ENCODE measurements at places on chromosomes 2 and 18.
A peak's percentile ranks its signal among the peaks of the same experiment; 100 is the strongest.

DNA sequence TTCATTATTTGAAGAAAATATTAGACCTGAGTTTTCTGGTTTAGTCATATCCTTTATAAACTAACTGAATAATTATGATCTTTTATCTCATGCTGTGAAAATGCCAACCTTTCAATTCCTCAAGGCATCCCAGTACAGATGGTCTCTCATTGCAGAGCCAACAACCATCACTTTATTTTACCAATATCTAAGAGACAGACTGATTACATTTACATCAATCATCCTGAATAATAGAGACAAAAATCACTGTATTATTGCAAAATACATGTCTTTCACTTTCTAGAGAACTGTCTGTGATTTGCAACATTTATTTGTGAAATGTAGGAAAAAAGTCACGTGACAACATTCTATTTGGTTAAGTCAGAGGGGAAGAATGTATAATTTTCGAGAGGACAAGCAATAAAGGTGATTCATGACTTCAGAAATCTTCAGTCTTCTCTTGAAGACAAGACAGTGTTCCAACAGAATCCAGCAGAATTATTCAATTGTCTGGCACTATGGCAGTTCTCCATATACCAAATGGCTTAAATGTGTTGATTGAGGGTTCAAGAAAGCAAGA, 503.6 kb upstream of the SYT4 start:
- DNase-seq: no peak

- DNase-seq: no peak
These were observed 31.1 kb downstream of the EPAS1 start for GRCh38 chr2:46328291-46328690.

GRCh38 chr2:28577791-28578680, 82.2 kb downstream of the PLB1 start:
- DNase-seq: no peak

DNA sequence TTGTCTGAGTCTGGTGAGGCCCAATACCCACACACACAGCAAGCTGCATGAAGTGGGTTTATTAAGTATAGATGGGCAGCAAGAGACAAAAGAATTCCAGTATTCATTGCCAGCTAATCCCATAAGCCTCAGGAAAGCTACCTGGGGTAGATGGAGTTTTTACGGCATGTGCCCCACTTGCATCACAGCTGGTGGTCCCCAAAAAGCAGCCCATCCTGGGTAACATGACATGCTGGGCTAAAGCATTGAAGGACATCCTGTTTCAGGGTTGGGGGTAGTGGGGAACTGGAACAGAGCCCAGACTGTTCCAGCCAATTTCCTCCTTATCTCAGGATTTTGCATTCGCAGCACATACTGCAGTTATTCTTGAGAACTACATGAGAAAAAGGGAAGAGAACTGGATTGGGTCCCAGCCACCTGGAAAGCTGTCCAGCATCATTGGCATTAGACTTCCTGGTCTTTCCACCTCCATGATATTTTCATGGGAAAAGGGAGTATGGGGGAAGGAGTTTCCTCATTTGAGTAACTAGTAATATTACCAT, 240.1 kb upstream of the MMADHC start:
- no peak for DNase-seq

DNA sequence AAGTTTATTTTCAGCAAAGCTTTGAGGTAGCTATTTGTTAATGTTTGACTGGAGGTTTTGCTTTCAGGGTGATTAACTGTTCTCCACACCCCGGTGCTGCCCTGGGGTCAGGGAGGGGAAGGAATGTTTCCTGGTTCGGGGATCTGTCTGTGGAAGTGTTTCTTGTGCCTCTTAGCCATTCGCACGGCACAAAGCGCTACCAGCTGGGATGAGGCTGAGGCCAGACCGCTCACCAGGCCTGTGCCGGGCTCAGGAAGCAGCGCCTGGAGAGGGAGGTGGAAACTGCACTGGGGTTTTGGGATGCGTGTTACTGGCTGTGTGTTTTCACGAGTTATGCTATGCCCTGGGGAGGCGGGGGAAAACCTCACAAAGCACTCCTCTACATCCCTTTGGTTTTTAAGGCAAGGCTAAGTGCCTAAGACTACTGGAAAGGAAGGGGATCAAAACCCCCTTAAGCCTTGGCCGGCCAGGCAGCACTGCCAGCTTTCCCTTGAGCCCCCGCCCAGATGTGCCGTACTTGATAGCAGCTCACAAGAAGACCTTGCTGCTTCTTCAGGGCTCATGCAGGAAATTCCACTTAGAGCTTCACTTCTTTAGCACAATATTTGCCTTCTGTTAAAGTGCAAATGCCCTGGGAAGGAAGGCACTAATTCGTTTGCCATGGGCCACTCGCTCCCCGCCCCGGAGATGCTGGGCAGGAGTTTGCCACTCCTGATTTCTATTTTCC, 65.7 kb upstream of the CNGA3 start:
- no peak for DNase-seq

DNA sequence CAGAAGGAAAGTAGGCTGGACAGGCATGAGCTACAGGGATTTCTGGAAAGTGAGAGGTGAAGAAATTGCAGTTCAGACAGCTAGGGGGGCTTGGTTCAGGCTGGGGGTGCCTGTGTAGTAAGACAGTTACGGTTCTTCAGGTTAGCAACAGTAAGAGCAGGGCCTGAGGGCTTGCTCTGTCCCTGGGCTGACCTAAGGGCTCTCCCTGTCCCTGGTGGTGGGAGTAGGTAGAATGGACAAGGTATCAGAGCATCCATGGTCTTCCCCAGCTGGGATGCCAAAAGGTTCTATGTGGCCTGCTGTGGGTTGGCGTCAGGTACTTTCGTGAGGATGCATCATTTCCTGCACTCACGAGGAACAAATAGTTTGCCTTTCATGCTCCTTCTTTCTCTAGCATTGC, 34.6 kb upstream of the TACR1 start:
- no peak for DNase-seq

DNA sequence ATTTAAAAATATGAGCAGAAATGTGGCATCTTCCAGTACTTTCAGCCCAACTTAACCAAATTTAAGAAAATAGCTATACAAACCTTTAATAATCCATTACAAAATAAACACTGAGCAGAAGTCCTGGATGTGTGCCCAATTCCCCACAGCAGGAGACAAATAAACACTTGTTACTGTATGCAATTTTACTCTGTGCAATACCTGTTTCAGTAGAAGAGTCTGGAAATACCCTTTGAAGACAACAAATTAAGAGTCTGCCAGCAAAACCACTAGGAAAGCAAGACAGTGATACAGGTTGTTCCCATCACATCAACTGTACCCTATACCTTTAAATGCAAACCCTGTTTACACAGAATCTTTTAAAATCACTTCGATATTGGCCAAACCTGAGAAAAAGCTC, 41.4 kb upstream of the RNU4ATAC start:
- no peak for DNase-seq

DNA sequence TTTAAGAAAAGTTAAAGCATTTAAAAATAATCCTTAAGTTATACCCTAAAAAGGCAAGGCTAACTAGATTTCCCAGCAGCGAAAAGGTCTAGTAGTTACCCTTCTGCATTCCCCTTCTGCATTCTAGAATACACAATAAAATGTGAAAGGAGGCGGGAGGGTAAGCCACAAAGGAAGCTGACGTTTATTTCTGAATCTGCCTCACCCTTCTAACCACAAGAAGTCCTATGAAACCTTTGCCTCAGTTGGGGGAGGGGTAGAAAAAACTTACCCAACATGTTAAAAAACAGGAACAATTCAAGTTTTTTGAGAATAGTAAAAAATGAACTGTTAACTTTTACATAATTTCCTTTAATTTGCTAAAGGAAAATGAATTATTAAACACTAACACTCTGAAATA, 11.3 kb downstream of the STK17B start:
- DNase-seq: peak; percentile 38

DNA sequence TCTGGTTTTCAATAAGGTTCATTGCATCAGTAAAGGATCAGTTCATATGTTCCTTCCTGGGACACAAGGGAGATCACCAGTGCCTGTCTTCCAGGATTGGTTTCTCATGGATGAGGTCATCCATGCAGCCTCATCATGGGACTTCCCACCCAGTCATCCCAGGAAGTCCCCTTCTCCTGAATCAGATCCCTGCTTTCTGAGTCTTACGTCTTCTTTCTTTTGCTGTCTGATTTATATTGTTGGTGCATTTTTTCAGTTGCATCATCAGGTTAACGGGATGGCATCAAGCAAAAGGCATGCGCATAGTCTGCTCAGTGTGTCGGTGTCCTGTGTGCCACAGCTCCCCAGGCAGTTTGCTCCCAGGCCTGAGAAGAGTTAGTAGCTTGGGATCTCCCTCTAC, 105.9 kb downstream of the SOX11 start:
- DNase-seq: no peak

GRCh38 chr2:75162897-75163296, 36.4 kb downstream of the TACR1 start:
- no peak for DNase-seq

- DNase-seq: no peak
These were observed 13.1 kb downstream of the NDUFB3 start for GRCh38 chr2:201084863-201085262.

GRCh38 chr18:297936-298335, 30.1 kb upstream of the THOC1 start:
- no peak for DNase-seq

- no peak for DNase-seq
These were observed 228.0 kb downstream of the ATAD2B start for GRCh38 chr2:23698721-23699579.
